Hypothalamus (tissue), 51 donors: ENCODE measurements at places on chromosomes 2 and 18.

- DNase-seq: no peak
Observed at GRCh38 chr2:71605173-71605641, 151.8 kb downstream of the DYSF start.

DNA sequence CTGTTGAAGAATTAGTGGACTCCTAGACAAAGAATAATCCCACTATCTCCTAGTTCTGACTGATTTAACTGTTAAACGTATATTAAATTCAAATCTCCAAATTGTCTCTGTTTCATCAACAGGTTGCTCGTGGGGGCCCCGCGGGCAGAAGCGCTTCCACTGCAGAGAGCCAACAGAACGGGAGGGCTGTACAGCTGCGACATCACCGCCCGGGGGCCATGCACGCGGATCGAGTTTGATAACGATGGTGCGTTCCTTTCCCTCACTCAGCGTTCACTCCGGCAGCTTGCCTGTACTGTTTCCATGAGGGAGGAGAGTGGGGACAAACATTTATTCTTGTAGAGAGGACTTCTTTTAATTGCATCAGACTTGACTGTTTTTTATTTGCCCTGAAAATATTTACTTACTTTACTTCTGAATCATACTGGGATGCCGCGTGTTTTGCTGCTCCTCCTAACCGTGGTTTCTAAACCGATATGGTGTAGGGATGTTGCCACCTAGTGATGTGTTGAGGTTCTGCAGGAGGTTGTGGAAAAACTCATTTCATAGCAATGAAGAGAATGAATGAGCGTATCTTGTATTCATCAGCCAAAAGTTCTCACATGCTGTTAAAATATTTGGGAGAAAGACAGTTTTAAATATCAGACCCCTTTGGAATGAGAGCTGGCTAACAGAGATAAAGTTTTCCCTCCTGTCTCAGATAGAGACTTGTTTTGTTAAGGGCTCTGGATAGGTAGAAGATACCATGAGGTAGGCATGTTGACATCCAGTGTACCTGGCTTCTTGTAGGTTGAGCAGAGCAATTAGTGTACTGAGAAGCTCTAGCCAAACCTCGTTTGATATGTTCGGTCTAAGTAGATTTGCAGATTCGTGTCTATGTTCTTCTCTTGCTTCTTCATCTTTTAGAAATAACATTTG lies 38.3 kb downstream of the ITGA6 start:
- peak; percentile 40 for DNase-seq

GRCh38 chr18:70848329-70848728 lies 559.5 kb downstream of the SOCS6 start:
- no peak for DNase-seq

GRCh38 chr2:205216580-205216979 lies 465.7 kb upstream of the NRP2 start:
- no peak for DNase-seq

DNA sequence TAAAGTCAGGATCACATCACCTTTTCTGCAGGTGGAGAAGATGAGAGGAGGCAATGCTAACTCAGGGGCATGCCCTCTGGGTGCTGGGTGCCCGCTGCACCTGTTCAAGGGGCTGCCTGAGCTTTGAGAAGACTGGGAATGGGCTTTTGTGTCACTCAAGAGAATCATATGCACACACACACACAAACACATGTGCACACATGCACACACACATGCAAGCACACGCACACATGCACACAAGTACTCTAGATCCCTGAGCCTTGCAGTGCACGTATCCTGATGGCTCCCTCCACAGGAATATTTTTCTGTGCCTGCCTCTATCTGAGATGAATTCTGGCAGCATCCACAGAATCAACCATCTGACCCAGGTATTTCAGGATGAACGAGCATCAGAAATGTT lies 110.0 kb upstream of the TEX51 start:
- DNase-seq: no peak

DNA sequence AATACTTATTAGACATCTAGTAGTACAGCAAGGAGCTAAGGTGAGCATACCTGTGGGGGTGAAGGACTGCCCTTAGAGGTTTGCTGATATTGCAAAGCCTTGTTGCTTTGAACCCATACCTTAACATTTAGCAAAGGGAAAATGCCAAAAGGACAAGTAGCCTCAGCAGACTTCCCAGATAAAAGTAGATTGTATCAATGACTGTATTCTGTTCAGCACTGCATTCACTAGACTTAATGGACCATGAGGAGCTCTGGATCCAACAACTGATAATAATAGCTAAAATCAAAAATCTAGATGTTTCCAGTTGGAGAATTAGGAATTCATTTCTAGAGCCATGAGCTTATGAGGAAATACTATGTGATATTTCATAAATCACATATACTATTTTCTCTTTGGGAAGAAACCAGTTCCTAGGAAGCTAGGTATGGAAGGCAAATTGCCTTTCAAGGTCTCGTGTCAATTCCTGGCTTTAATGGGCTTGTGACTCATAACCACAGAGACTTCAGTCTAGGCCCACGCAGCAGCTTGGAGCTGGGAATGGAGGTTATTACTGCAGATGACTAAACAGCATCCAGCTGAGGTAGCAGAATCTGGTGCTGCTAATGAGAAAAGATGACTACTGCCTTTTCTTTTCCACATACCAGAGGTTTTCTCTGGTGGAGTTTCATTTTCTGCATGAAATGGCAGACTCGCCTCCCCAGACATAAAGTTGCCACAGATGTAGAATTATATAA lies 191.2 kb upstream of the NABP1 start:
- DNase-seq: no peak

- DNase-seq: no peak
Observed at GRCh38 chr18:74063023-74063422, 84.6 kb downstream of the FBXO15 start.
